ENCODE measurements at places on chromosomes 7 and 10.

DNA sequence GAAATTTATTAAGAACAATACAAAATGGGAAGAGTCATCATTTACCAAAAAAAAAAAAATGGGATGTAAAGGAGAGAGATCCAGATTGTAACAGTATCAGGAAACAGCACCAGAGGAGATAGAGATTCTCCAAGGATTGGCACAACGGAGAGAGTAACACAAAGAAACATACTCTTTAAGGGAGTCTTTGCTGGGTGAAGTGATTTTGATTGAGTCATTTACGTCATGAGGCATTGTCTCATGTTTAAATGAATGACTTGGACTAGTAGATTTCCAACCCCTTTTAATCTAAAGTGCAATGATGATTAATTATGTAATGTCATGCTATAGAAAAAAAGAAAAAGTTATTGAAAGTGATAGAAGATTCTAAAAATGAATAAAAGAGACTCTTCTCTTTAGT is 68.8 kb downstream of the ITGB8 start:
- H3K4me3 ChIP-seq = no peak overlapping the region
- no peaks in the 10 kb centered on the region for H3K27me3 ChIP-seq
- H3K36me3 ChIP-seq = peaks cover 23% of the 10 kb centered on the region
- no peak for DNase-seq
- peaks cover 5% of the 10 kb centered on the region for H3K4me1 ChIP-seq

- H3K4me1 ChIP-seq = peaks cover 20% of the 10 kb centered on the region
- H3K27ac ChIP-seq = no peak overlapping the region
- DNase-seq = no peak
- H3K36me3 ChIP-seq = no peaks in the 10 kb centered on the region
- H3K4me3 ChIP-seq = no peak overlapping the region
Measured at GRCh38 chr7:2480070-2480408, 3.8 kb upstream of the GRIFIN start.

DNA sequence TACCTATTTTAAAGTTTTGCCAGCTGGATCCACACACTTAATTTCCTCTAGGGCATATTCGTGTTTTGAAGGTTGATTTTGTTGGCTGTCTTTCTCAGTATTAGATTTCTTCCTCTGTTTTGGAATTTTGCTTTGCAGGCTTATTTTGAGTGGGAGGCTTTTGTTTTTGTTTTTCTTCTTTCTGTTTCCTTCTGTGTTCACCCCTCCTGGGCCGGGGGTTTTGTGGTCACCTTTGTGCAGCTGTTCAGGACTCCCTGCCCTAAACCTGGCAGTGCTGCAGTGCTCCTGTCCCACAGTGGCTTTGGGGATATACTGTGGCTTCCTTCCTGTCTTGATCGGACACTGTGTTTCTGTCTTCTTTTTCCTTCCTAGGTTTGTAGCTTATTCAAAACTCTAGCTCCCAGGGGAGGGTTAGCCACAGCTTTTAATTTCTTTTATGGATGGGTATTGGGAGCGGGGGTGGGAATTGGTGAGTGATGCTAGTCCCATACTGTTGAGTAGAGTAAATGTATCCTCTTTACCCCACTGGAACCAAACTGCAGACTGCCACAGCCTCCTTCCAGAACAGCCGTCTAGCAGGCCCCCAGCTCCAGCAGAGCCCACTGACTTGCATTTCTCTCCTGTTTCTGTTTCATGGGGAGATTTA is 228.7 kb upstream of the FZD8 start:
- no peak overlapping the region for H3K27ac ChIP-seq
- no peak for DNase-seq
- H3K27me3 ChIP-seq = no peaks in the 10 kb centered on the region
- H3K36me3 ChIP-seq = no peaks in the 10 kb centered on the region
- H3K4me1 ChIP-seq = no peaks in the 10 kb centered on the region
- no peak overlapping the region for H3K4me3 ChIP-seq

GRCh38 chr7:79453558-79454360 is at the start of gene MAGI2:
Gene MAGI2, minus strand, starts transcription at chr7:79453667. Its CDS starts 347 bp downstream, at chr7:79453320.
- peaks cover 47% of the 10 kb centered on the region for H3K27me3 ChIP-seq
- no peaks in the 10 kb centered on the region for H3K36me3 ChIP-seq
- H3K27ac ChIP-seq = peak within 1 kb of the TSS; percentile 80
- H3K4me3 ChIP-seq = peak within 1 kb of the TSS; percentile 68

GRCh38 chr7:56079450-56080185 is 13.1 kb downstream of the PHKG1 start:
- H3K27me3 ChIP-seq = no peaks in the 10 kb centered on the region
- H3K27ac ChIP-seq = no peak overlapping the region
- no peaks in the 10 kb centered on the region for H3K4me1 ChIP-seq
- H3K36me3 ChIP-seq = peaks cover 49% of the 10 kb centered on the region
- no peak for DNase-seq

DNA sequence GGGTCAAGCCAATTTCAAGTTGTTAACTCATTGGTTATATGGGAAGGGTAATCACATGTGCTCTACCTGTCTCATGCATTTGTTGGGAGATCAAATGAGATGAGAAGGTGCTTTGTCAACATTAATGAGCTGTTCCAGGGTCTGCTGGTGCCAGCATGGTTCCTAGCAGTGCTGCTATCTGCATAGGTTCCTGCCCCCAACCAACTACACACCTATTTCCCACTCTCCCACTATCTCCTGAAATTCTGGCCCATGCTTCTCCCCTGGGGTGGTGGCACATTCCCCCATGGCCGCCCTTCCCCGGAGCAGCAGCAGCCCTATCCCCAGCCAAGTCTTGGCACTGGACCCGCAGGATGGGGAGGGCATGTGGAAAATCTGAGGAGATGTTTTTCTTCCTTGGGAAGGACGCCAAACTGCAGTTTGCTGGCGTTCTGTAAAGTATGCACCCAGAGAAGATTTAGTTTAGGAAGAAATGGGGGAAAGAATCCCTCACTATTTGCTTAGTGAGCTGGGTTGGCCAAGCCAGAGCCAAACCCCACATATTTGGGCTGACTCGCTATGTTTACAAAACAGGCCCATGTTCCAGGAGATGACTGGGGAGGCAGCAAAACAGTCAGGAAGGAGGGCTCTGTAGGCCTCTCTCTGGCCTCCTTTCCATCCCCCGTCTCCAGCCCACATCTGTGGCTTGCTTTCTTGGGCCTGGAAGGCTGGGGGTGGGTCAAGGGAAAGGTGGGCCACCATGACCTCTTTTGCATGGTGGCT is 42.5 kb downstream of the PPP1R3C start:
- H3K27me3 ChIP-seq = no peaks in the 10 kb centered on the region
- H3K4me1 ChIP-seq = peaks cover 58% of the 10 kb centered on the region
- DNase-seq = peak; percentile 55
- H3K36me3 ChIP-seq = no peaks in the 10 kb centered on the region
- no peak overlapping the region for H3K4me3 ChIP-seq

GRCh38 chr10:77939561-77940001 is 13.0 kb upstream of the DLG5 start:
- DNase-seq = peak; percentile 60
- H3K4me1 ChIP-seq = peaks cover 25% of the 10 kb centered on the region
- no peaks in the 10 kb centered on the region for H3K36me3 ChIP-seq

DNA sequence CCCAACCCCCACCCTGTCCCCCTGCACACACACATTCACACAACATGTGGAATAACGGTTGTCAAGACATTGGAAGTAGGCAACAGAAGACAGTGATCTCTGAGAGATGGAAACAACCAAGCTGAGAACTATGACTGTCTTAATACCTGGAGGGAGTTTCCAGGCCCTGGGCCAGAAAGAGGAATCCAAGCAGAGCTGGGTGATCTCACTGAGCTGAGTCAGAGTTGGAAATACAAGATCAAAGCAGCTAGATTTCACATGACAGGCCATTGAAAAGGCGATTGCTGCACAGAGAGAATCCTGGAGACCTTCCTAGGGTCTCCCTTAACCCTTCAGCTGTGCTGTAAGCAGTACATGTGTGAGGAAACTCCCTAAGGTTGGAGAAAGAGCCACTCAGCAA is 165.8 kb upstream of the PRSS1 start:
- DNase-seq = peak; percentile 10
- H3K27me3 ChIP-seq = no peaks in the 10 kb centered on the region
- no peak overlapping the region for H3K27ac ChIP-seq
- H3K4me3 ChIP-seq = no peak overlapping the region

GRCh38 chr7:95327356-95327755 is 3.0 kb upstream of the PON1 start:
- H3K4me1 ChIP-seq = peaks cover 11% of the 10 kb centered on the region
- no peaks in the 10 kb centered on the region for H3K36me3 ChIP-seq
- no peak overlapping the region for H3K27ac ChIP-seq
- no peak for DNase-seq
- H3K27me3 ChIP-seq = no peaks in the 10 kb centered on the region

- no peak for DNase-seq
- no peak overlapping the region for H3K4me3 ChIP-seq
- no peaks in the 10 kb centered on the region for H3K27me3 ChIP-seq
Measured at GRCh38 chr7:80106498-80107113, 28.0 kb upstream of the GNAI1 start.

- H3K36me3 ChIP-seq = peaks cover 33% of the 10 kb centered on the region
- DNase-seq = no peak
- no peak overlapping the region for H3K4me3 ChIP-seq
- H3K27ac ChIP-seq = peak overlapping the region; percentile 39
Measured at GRCh38 chr7:2527505-2528467, 8.2 kb downstream of the LFNG start.

DNA sequence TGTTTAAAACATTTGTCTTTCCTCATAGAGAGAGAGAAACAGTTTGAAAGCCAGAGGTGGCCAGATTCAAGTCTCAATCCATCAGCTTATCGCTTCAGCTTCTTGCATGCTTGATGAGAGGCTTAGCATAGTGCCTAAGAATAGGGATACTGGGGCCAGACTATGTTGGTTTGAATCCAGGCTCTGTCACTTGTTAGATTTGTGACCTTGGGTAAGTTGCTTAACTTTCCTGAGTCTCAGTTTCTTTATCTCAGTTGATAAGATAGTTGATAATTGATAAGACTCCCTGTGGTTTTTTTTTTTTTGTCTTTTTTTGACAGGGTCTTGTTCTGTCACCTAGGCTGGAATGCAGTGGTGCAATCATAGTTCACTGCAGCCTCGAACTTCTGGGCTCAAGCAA is 12.1 kb upstream of the CDK6 start:
- no peak for DNase-seq
- H3K36me3 ChIP-seq = no peaks in the 10 kb centered on the region
- peaks cover 8% of the 10 kb centered on the region for H3K4me1 ChIP-seq
- no peak overlapping the region for H3K4me3 ChIP-seq
- no peaks in the 10 kb centered on the region for H3K27me3 ChIP-seq

- no peaks in the 10 kb centered on the region for H3K27me3 ChIP-seq
- no peak for DNase-seq
- no peak overlapping the region for H3K4me3 ChIP-seq
- H3K4me1 ChIP-seq = no peaks in the 10 kb centered on the region
- no peaks in the 10 kb centered on the region for H3K36me3 ChIP-seq
Measured at GRCh38 chr10:48714088-48714487, 29.4 kb downstream of the WDFY4 start.

- H3K27me3 ChIP-seq = no peaks in the 10 kb centered on the region
- no peak overlapping the region for H3K27ac ChIP-seq
- no peaks in the 10 kb centered on the region for H3K4me1 ChIP-seq
Measured at GRCh38 chr7:12827920-12828319, 140.5 kb downstream of the ARL4A start.

DNA sequence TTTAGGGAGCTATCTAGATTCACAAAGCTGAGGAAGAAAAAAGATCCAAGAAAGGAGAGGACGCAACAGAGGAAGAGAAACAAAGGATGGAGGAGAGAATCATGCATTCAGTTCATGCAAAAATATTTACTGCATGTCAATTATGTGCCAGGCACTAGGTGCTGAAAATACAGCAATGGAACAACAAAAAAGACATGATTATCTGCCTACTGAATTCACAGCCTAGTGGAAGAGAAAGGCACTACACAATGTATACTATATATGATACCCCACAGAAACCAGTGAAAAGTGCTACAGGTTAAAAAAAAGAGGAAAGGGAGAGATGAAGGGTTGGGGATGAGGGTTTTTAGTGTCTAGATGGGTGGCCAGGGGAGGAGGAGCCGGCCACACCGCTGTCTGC is 520.4 kb upstream of the CELF2 start:
- no peaks in the 10 kb centered on the region for H3K4me1 ChIP-seq
- no peaks in the 10 kb centered on the region for H3K36me3 ChIP-seq
- no peak overlapping the region for H3K27ac ChIP-seq
- no peak overlapping the region for H3K4me3 ChIP-seq

- no peak overlapping the region for H3K4me3 ChIP-seq
- H3K4me1 ChIP-seq = peaks cover 8% of the 10 kb centered on the region
- peak; percentile 93 for DNase-seq
- peaks cover 28% of the 10 kb centered on the region for H3K36me3 ChIP-seq
Measured at GRCh38 chr7:6012355-6013104, 3.5 kb downstream of the AIMP2 start.

DNA sequence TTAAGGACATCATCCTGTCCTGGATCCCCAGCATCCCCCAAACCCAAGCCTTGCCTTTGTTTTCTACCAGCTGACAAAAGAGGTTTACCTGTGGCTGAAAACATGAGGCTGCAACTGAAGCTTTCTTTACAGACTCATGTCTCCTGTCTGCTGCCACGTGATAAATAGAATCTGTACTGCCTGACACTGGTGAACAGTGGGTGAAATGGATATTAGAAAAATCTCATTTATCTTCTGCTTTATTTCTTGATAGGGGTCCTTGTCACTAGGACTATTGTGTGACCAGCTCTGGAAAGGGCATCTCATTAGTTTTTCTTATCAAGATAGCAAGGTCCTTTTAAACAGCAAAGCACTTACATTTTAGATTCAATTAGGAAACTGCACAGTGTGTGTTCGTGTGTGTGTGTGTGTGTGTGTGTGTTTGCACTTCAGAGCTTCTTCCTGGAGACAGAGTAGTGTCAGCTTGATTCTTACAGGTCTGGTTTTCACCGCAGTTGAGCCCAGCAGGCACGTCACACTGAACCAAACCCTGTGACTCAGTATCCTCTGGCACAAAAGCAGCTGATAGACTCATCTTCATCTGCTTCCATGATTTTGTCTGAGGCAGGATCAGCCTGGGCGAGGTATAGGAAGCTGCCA is 373.5 kb upstream of the CELF2 start:
- no peak overlapping the region for H3K4me3 ChIP-seq
- H3K4me1 ChIP-seq = no peaks in the 10 kb centered on the region
- H3K27me3 ChIP-seq = no peaks in the 10 kb centered on the region
- H3K27ac ChIP-seq = no peak overlapping the region
- no peaks in the 10 kb centered on the region for H3K36me3 ChIP-seq
- DNase-seq = no peak

GRCh38 chr7:66958538-66959350 is 36.6 kb downstream of the SBDS start:
- peaks cover 52% of the 10 kb centered on the region for H3K36me3 ChIP-seq
- peaks cover 5% of the 10 kb centered on the region for H3K4me1 ChIP-seq
- peak overlapping the region; percentile 37 for H3K27ac ChIP-seq
- H3K27me3 ChIP-seq = no peaks in the 10 kb centered on the region
- H3K4me3 ChIP-seq = no peak overlapping the region

GRCh38 chr7:4245866-4246470 is 436.1 kb upstream of the FOXK1 start:
- no peak overlapping the region for H3K4me3 ChIP-seq
- H3K27me3 ChIP-seq = no peaks in the 10 kb centered on the region
- no peak overlapping the region for H3K27ac ChIP-seq
- no peak for DNase-seq

- no peaks in the 10 kb centered on the region for H3K4me1 ChIP-seq
- peaks cover 6% of the 10 kb centered on the region for H3K27me3 ChIP-seq
- no peak for DNase-seq
- no peak overlapping the region for H3K4me3 ChIP-seq
Measured at GRCh38 chr7:31690935-31691334, 3.9 kb downstream of the PPP1R17 start.
